Stimulated activated CD4-positive, alpha-beta T cell treated with anti-CD3 and anti-CD28 coated beads, Interleukin-4, amount 100 ng/mL, for 4 hours (primary cell): ENCODE measurements at places on chromosomes 2 and 18.

GRCh38 chr2:134774786-134775641, 56.2 kb upstream of the TMEM163 start:
- DNase-seq: no peak

GRCh38 chr2:231388725-231389346, 6.7 kb upstream of the B3GNT7 start:
- no peak for DNase-seq

- DNase-seq: no peak
Measured at GRCh38 chr2:201182650-201183364, at the start of gene CASP10. CASP10 (plus strand) TSS chr2:201183141; CDS start chr2:201185778, 2,637 bp downstream.

DNA sequence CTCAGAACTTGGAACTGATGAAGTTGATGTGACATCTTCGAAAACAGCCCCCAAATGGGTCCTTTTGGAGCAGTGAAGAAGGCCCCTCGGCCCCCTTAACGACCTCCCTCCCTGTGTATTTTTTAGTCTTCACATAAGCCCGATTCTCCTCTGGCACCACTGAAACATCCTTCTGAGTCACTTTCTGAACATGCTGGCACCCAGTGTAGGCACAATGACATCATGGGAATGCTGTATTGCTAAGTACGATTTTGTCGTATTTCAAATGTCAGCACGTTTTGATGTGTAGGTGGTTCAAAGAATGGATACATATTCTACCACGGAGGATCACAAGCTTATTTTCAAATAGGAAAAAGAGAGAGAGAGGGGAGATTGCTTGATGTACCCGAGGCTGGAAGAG, 111.7 kb upstream of the RIOK3 start:
- DNase-seq: peak; percentile 3

DNA sequence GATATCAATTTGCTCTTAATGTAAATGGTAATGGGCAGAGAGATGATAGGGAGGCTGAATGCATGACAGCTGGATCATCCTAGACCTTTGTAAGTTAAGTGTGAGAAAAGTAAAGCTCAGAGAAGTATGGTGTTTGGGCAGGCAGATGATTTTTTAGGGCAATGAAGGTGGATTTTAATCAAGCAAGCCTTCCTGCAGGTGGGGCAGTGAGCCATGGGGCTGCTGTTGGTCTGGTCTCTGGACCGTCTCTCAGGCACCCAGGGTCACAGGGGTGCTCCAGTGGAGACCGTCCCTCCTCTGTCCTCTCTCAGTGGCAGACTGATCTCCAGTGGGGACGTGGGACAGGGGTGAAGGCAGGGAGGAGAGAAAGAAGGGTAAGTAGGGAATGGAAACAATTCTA, 69.8 kb upstream of the STK17B start:
- no peak for DNase-seq

- DNase-seq: no peak
Measured at GRCh38 chr2:176182671-176183070, 5.8 kb upstream of the HOXD1 start.

GRCh38 chr18:73987247-73987980, 160.2 kb downstream of the FBXO15 start:
- no peak for DNase-seq

GRCh38 chr2:44638649-44639048, 276.9 kb downstream of the CAMKMT start:
- no peak for DNase-seq

- no peak for DNase-seq
Measured at GRCh38 chr2:72115110-72116080, 32.3 kb downstream of the CYP26B1 start.

GRCh38 chr2:129430911-129431310, 548.6 kb upstream of the RAB6C start:
- DNase-seq: no peak

DNA sequence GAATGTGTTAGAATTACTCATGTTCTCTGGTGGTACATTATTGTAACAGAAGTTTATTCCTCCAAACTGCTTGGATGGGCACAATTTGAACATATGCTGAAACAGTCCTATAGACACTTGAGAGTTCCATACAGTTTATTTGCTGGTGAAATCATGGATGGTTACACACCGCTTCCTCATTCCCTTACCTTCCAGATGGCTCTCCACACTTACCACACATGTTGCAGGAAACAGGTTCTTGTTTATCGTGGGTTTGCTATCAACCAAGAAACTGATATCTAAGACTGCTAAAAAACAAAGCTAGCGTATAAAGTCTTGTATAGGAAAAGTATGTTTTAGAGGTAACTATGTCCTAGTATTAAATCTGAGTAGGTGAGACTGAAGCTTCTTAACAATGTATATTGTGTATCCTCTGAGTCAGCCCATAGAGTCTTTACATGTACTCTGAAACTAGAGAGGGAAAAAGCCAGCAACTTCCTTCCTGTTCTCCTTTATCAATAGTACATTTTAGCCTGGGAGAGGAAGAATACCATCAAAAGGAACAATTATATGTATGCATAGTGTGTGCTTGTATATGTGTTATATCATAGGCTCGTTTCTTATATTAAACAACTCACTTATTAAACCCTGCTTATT, 313.1 kb downstream of the PLCL1 start:
- no peak for DNase-seq

GRCh38 chr2:215188078-215188477, 49.7 kb upstream of the ABCA12 start:
- no peak for DNase-seq

GRCh38 chr2:85682378-85682777, 11.8 kb upstream of the GNLY start:
- DNase-seq: no peak

- no peak for DNase-seq
Measured at GRCh38 chr2:176092270-176093144, at the start of gene HOXD13. HOXD13 (plus strand) TSS chr2:176092721; CDS start chr2:176092891, 170 bp downstream.

DNA sequence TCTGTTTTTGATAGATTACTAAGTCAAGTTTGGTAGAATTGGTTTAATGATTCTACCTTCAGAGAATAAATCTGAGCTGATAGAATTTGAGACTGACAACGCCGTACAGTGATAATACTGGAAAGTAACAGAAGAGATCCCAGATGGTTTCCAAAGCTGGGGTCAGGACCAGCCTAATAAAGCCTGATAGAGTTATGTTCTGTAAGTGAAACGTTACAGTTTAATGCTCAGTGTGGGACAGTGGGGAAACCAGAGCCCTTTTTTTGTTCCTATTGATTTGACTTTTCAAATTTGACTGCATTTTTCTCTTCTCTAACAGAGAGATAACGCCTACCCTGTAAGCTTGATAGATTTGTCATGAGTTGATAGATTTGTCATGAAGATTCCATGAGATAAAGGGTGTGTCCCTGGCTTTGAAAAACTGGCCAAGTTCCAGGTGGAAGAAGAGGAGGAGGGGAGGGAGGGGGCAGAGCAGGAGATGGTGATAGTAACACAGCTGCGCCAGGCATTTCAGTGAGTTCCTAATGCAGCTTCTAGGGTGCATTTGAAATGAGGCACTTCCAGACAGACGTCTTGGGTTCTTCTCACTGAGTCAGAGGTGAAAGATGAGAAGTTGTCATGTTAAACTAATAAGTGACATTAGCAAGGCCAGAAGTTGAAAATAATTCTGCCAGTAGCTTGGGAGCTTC, 65.1 kb downstream of the CERS6 start:
- DNase-seq: no peak

DNA sequence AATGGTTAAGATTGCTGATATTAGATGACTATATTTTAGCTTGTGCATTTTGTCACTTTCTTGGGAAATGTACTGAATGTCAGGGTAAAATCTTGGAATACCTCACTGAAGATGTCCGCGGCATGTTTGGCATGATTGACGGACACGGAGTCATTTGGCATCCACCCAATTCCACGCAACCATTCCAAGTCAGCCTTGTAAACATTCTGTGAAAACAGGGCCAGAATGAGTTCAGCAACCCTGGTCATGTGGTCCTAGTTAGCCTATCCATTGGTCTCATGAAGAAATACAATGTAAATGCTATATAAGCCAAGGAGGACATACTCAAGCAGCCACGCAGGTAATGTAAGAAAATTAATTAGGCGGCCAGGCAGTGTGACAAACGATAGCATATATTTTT, 159.5 kb downstream of the RIF1 start:
- no peak for DNase-seq

- DNase-seq: no peak
Measured at GRCh38 chr18:43192408-43192807, 76.9 kb upstream of the RIT2 start.

GRCh38 chr2:197604117-197604860, 71.1 kb downstream of the RFTN2 start:
- no peak for DNase-seq

GRCh38 chr2:866009-866680, 84.5 kb upstream of the SNTG2 start:
- DNase-seq: no peak

- DNase-seq: no peak
Measured at GRCh38 chr2:131801210-131801744, 273.6 kb downstream of the CCDC74A start.

- DNase-seq: no peak
Measured at GRCh38 chr2:166468124-166469024, 25.7 kb downstream of the SCN7A start.

DNA sequence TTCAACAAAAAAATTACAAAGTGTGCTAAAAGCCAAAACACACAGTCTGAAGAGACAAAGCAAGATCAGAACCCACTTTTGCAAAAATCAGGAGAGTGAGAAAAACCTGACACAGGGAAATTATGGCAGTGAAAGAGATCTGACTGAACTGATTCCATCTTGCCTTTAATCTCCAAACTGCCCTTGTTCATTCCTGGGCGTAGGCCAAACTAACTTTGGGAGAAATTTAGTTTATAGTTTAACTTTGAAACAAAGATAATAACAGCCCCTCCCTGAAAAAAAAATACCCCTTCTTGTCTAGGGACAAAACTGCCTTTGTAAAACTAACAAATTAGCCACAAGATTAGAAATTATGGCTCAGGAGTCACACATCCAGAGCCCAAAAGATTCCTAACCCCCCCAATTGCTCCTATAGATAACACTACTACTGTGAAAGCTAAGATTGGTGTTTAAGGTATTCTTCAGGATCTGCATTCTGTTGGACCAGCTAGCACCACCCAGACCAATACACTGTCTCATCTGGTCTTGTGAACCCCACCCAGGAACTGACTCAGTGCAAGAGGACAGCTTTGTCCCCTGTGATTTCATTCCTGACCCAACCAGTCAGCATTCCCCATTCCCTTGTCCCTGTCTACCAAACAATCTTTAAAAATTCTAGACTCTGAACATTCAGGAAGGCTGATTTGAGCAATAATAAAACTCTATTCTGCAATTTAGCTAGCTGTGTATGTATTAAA, 226.1 kb upstream of the SH3BP4 start:
- DNase-seq: no peak

- DNase-seq: no peak
Measured at GRCh38 chr18:55307505-55307904, 280.5 kb downstream of the TCF4 start.

GRCh38 chr2:20608666-20609348, 42.1 kb downstream of the HS1BP3 start:
- DNase-seq: no peak

GRCh38 chr2:145000376-145000775, 480.5 kb upstream of the ZEB2 start:
- DNase-seq: no peak

GRCh38 chr18:10113121-10114022, 199.6 kb downstream of the VAPA start:
- DNase-seq: no peak

DNA sequence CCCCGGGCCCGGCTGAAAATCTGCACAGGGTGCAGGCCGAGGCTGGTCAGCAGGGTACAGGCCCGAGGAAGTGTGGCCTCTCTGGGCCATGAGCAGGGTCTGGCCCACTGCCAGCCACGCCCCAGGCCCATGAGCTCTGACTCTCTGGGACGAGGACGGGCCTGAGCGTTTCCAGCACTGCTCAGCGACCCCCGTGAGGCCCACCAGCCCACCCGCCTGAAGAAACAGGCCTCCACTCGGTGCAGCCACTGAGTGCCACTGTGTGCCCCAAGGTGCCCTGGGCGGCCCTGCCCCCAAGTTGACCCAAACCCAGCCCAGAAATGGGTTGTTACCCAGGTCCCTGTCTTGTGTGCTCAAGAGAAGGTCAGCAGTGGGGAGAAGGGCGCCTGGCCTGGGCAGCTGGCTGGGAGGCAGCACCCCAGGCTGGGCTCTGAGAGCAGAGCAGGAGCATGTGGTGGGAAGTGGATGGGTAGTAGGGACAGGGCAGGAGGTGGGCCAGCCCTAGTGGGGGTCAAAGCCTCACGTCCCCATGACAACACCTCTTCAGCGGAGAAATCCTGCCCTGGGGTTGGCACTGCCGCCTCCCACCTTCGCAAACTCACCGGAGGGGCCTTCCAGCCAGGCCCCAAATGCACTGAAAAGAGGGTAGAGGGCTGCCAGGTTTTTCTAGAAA, 2.1 kb upstream of the SNED1 start:
- no peak for DNase-seq

- peak; percentile 59 for DNase-seq
Measured at GRCh38 chr2:88350331-88351248, 101.9 kb downstream of the FOXI3 start.

- no peak for DNase-seq
Measured at GRCh38 chr18:59502274-59503175, 143.5 kb upstream of the LMAN1 start.

- no peak for DNase-seq
Measured at GRCh38 chr18:65206551-65207260, 544.1 kb upstream of the CDH7 start.

DNA sequence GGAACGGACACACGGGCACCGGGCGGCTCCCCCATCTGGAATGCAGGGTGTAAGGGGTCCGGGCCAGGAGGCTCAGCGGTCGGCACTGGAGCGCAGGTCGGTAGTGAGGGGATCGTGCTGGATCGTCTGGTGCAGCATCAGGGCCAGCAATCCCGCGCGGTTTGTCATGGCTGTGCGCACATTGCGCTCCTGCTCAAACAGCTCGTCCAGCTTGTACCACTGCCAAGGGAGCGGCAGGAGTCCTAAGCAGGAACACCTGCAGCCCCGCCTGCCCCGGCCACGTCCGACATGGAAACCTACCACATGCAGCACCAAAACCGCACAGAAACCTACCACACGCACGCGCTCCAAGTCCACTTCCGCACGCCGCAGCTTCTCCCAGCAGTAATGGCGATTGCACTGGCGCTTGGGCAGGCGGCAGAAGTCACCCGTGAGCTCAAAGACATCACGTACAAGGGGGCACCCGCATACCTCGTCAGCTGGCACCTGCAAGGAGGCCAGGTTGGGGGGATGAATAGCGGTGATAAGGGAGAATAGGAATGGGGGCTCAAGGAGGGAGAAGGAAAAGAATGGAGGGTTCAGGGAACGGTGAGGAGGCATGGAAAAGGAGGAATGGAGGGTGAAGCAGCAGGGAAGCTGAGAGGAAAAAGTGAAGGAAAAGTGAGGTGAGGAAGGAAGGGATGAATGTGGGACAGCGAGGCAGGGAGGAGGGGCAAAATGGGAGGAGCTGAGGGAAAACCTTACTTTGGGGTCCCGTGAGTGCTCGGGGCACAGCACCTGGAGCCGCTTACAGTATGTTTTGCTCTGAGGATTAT, 1.4 kb upstream of the MBD1 start:
- no peak for DNase-seq

DNA sequence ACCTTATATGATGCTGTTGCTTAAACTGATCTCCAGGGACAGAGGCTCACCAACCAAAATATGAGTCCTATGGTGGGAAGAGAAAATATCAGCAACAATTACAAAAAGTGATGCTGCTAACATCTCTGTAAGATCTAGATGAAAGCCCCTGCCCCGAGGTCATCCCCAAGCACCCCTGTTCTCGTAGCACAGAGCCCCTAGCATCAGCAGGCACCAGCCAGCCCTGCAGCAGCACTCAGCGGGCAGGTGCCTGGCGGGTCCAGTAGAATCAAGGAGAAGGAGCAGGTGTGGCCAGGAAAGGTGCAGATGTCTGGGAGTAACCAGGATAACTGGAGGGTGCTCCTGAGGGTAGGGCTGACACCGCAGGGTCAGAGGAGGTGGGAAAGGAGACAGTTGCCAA, 474.2 kb upstream of the MYT1L start:
- no peak for DNase-seq
